Heart left ventricle (tissue), 16 donors: ENCODE measurements at places on chromosomes 7 and 10. TPM values are rescaled to one million over a fixed set of nuclear protein-coding genes. Genes with fewer than 3 reads are reported as not detected.

DNA sequence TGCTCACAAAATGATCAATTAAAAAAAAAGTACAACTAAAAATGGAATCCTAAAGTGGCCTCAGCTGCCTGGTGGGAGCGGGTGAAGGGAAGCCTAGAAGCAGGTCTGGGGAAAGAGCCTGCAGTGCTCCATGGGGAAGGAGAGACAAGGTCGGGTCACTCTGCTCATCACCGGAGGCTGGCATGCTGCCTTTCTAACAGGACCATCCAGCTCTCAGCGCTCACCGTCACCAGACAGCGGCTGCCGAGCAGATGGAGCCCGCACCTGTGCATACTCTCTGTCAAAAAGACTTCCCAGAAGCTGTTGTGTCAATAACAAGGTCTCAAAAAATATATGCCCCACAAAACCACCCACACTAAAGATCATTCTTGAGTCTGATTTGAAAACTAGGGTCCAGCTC is 112.8 kb downstream of the BAMBI start:
- no peak for DNase-seq

DNA sequence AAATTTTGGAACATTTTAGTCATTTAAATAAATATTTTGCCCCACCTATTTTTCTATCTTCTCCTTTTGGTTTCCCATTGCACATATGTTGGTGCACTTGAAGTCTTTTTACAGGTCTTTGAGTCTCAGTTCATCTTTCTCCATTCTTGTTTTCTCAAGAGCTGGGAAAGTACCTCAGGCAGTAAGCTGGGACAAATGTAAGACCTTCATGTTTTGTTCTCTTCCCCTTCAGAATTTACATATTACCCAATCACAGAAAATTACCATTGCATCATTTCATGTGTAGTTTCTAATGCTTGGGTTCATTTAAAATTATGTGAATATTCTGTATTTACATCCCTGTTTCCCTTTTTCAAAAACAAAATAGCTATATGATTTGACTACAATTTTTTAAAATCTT is 1150.0 kb upstream of the POT1 start:
- DNase-seq: no peak

DNA sequence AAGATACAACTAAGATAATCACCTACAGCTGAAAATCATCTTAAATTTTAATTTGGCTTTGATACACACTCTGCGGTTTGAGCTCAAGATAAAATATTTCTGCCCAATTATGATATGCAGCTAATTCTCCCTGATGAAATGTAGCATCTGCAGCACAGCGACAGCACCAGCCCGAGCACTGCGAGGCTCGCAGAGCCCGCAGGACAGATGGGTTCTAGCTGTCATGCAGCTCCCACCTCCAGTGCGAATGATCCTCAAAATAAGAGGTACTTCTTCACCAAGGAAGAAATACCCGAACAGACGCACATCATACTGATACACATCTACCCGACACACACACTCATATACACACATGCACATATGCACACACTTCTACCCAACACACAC is 457.6 kb downstream of the PTPRN2 start:
- DNase-seq: no peak

- no peak for DNase-seq
Observed at GRCh38 chr7:157096286-157097055, 42.3 kb upstream of the UBE3C start.

DNA sequence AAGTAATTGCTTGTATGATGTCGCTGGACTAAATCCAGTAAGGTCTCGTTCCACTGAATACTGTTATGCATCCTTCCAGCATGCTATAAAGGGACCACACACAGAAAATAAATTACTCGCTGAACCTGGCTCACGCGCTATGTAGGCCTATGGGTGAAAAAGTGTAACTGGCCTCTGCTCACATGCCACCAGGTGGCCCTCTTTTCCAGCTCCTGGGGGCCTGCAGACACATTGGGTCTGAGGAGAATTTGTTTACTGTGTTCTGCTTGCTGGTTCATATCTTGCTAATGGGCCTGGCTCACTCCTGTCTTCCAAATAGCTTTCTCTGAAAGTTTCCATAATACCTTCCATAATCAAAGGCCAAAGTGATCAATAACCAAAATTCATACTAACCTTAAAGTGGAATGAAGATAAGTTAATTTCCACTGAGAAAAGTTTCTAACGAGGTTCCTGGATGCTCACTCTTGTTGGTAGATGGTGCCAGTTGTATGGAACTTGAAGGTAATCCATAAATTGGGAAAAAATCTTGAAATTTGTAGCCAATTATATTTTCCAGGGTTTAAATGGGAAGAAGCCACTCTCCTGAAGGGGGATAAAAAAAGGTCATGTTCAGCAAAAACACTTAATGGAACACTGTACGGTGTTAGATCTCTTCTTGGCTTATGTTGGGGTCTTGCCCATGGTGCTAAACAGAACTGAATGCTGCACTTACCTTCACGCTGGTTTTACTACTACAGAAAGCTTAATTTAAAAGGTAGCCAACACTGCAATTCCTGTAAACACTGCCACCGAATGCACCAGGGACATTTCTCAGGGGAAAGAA is 27.0 kb upstream of the ZPBP start:
- no peak for DNase-seq

DNA sequence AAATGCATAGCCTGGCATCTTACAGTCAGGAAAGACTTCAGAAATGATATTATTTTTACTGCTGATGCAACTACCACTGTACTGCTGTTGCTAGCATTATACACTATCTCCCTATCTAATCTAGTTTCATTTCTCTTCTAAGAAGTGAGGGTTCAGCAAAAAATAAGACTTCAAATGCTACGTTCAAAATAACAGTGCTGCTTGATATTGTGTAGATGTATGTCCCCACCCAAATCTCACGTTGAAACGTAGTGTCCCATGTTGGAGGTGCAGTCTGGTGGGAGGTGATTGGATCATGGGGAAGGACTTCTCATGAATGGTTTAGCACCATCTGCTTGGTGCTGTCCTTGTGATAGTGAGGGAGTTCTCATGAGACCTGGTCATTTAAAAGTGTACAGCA is 129.4 kb downstream of the ANK3 start:
- no peak for DNase-seq

DNA sequence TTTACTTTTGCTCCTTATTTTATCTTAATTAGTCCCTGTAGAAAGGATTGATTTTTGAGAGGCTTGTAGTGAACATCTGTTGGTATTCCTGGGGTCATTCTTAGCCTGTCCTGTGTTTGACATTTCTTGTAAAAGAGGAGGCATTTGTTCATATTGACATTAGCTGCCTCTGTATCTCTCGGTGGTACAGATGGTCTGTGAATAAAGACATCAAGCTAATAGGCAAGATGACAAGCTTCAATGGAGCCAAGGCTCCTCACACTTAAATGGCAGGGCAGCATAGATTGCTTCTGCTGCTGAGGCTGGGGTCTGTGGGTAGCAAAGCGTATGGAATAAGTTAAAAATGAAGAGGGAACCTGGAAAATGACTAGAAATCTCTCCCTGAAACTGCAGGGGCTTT is 687.6 kb downstream of the LRMDA start:
- no peak for DNase-seq

FANK1 gene
- total RNA-seq: 1.8 TPM

DNA sequence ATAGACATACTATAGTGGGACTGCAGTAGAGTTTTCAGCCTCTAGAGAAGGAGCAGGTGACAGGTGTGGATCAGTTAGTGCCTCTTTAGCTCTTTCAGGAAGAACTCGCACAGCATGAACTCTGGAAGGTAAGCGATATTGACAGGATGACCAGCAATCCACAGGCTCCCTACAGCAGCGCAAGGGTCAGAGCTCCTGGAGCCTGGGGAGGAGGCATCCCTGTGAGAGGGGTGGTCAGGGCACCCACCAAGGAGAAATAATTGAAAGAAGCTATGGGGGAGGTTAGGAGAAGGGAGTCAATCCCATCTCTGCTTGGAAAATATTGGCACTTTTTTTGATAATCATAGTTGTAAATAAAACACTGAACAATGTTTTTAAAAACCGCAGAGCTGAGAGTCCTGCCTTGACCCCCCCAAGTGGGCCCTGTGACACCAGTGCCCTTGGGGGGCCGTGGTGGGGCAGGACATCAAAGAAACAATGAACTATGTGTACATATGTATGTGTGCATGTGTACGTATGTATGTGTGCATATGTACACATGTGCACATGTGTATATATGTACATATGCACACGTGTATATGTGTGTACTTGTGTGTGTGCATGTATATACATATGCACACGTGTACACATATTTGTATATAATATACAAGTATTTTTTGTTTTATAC is 13.8 kb downstream of the AKR1C3 start:
- DNase-seq: no peak

GRCh38 chr7:120400806-120401455 is 128.0 kb downstream of the KCND2 start:
- no peak for DNase-seq

- DNase-seq: no peak
Observed at GRCh38 chr10:118926072-118926417, 103.5 kb upstream of the NANOS1 start.

ASB10 gene
- total RNA-seq: 26.9 TPM

DNA sequence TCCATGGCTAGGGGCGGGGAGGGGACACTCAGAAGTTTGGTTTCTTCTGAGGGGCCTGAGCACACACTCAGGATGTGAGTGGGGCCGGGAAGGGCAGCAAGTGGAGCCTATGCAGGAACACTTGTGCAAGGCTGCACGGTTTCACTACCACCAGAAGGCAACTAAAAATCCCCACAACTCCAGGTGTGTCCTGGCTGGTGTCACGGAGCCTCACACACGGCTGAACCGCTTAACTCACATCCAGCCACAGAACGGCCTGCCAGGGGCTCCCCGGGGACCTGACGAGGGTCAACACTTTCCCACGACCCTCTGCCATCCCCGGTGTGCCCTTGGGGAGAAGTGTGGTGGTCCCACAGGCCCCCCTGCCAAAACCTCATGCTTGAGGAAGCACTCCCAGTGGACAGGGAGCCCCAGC is 173.9 kb downstream of the ELFN1 start:
- peak; percentile 18 for DNase-seq

AZGP1 gene
- 95.4 TPM for total RNA-seq

- peak; percentile 4 for DNase-seq
Observed at GRCh38 chr7:2152646-2153045, 80.1 kb downstream of the MAD1L1 start.

DNA sequence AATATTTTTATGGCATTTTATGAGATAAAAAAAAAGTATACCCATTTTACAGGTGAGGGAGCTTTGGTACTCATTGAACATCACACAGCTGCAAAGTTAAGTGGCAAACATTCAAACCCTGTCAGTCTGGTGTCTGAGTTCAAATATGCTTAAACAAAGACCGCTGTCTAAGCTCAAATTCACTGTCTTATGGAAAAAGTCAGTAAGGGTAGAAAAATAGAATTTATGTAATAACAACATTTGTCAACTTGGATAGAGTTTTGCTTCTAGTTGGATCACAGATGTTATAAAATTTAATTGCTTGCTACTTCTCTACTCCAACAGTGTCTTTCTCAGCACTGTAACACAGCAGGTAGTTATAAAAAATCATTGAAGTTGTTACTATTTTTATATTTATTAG is 161.7 kb upstream of the CSTF2T start:
- no peak for DNase-seq

DNA sequence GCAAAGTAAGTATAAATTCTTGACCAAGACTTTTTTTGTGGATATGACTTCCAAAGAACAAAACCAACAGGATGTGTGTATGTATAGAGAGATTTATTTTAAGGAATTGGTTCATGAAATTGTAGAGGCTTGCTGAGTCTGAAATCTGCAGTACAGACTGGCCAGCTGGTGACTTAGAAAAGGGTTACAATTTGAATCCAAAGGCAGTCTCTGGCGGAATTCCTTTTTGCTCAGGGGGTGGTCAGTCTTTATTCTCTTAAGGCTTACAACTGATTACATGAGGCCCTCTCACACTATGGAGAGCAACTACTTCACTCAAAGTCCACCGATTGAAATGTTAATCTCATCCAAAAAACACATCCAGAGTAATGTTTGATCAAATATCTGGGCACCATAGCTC is 100.1 kb upstream of the IMMP2L start:
- DNase-seq: no peak

DNA sequence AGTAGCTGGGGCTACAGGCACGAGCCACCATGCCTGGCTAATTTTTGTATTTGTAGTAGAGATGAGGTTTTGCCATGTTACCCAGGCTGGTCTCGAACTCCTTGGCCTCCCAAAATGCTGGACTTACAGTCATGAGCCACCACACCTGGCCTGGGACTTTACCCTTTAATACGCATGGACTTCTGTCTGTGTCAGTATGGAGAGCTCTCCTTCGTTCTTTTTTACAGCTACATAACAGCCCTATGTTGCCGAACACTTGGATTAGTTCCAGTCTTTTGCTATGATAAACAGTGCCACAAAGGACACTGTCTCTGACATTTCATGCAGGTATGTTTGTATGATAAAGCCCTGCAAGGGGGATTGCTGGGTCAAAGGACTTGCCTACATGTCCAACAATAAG is 10.9 kb upstream of the OAT start:
- DNase-seq: no peak

GNAI1 gene
- 26.1 TPM for total RNA-seq

AKR1C4 gene
- not detected for total RNA-seq

TMEM213 gene
- not detected for total RNA-seq

PILRB gene
- total RNA-seq: 10.0 TPM

TMEM229A gene
- not detected for total RNA-seq

DNA sequence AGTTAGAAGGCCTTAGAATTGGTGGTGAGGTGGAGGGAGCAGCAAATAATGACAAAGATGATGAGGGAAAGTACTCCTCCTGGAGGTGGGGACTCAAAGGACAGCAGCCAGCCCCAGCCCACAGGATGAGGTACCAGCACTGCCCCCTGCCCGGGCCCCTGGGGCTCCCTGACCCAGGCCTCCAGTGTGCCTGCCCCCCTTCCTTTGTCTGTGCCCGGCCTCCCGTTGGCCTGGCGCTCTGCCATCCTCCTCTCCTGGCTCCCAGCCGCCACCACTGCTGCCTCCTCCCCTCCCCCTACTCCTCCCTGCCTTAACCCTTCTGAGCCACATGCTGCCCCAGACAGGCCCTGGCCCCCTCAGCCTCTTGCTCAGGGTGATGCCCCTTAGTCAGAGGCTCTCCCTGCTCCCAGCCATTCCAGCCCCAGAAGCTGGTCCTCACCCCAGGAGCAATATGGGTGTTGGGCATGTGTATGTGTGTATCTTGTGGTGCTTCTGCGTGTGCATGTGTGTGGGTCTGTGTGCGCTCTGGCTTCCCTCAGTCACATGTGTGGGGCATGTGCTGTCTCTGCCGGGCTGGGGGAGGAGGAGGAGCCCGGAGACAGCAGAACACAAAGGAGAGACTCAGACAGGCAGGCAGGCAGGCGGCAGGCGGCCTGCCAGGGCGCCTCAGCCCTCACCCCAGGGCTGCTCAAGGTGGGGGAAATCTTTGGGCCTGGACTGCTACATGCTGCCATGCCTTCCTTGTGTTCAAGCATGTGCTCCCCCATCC is 2.6 kb downstream of the LDB1 start:
- DNase-seq: peak; percentile 91
